Stimulated activated naive CD8-positive, alpha-beta T cell treated with anti-CD3 and anti-CD28 coated beads, Interleukin-15, amount 100 ng/mL, for 72 hours (primary cell): ENCODE measurements at places on chromosomes 1 and 21.

GRCh38 chr1:64161357-64161941, 42.0 kb upstream of the UBE2U start:
- DNase-seq = no peak

DNA sequence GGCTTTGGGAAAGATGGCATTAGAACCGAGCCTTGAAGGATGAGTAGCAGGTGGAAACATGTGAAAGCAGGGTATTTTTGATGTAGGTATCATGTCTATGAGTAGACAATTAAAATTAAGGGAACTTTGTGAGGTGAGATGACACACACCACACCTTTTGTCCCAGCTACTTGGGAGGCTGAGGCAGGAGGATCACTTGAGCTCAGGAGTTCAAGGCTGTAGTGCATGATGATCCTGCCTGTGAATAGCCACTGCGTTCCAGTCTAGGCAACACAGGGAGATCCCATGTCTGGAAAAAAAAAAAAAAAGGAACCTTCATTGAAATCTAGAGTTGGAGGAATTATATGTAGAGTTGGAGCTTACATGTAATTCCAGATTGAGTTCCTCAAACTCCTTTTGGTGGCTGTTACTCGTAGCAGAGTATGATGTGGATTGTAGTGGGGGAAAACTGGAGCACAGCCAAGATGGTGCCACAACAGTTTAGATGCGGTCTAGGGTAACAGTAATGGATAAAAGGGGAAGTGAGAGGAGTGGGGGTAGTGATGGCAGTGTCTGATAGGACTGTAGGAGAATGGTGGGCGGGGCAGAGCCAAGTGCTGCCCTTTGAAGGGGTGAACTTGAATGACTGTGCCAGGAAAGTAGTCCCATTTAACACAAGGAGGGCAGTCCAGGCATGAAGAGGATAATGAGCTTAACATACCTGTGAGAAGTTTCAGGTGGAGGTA, 17.4 kb downstream of the AK4 start:
- no peak for DNase-seq

GRCh38 chr1:231421546-231421970, 529 bp downstream of the EGLN1 start:
- no peak for DNase-seq

- DNase-seq = no peak
Measured at GRCh38 chr1:177183836-177184235, 13.1 kb downstream of the BRINP2 start.

GRCh38 chr1:22229379-22229778, 86.5 kb upstream of the WNT4 start:
- no peak for DNase-seq

- DNase-seq = no peak
Measured at GRCh38 chr1:193937308-193937707, 750.9 kb upstream of the B3GALT2 start.

DNA sequence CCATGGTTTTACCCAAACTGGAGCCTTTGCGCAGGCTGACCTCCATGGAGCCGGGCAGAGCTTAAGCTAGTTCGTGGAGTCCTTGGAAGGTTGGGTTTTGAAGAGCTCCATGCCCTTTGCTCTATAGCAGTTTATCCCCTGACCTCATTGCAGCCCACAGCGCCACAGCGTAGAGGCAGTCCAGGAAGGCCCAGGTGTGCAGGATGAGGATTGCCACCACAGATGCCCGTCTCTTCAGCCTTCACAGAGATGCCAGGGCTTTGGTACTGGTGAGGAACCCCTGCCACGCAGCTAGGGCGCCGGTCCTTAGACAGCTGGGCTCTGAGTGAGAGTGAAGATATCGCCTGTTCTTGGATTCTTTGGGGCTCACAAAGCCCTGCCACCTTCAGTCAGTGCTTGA, 138.6 kb downstream of the PEX14 start:
- DNase-seq = no peak
